ENCODE measurements at places on chromosomes 12 and 14.

GRCh38 chr14:25836636-25837035 is 761.2 kb downstream of the NOVA1 start:
- DNase-seq = no peak

GRCh38 chr12:113853491-113853890 is 112.6 kb downstream of the RBM19 start:
- no peak for DNase-seq

DNA sequence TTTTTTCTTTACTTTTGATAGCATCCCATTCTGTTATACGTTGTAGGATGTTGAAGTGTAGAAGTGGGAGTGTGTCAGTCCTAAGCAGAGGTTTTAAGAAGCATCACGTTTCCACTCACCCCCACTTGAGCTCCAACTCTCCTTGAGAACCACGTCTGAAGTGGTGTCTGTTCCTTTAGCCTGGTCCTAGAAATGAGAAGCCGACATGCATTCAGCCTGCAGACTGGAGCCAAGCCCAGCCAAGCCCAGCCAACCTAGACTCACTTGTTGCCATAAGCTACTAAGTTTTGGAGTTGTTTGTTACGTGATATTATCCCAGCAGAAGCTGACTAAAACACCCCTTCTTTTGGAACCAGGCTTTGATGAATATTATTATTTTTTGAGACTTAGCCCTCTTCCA is 4.4 kb upstream of the ELK3 start:
- DNase-seq = no peak

DNA sequence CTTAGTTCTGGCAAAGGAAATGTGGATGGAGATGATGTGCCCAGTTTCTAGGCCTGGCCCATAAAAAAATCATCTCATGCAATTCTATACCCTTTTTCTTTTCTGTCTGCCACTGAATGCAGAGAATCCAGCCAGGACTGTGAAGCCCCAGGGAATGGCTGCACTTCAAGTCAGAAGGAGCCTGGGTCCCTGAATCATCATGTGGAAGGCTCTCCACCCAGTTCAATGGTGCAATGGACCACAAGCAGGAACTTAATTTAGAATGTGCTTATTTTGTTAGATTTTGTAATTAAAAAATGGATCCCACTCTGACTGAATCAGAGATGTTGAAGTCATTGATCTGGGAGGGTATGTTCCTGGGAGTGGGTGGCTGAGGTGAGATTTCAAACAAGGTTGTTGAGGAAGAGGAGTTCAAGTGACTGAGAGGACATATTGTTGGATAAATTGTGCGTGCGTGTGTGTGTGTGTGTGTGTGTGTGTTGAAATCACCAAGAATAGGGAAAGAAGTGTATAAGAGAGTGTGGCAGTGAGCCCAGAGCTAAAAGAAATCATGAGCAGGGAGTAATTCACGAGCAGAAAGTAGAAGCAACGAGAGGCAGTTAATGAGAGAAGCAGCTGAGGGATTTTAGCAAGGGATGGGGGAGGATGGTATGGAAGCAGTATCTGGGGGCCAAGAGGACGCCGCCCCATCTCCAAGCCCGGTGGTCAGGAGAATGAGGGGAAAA is 125.4 kb downstream of the TMX1 start:
- no peak for DNase-seq

- no peak for DNase-seq
These were observed 43.9 kb downstream of the MVK start for GRCh38 chr12:109617491-109617890.
